HepG2 (cell line): ENCODE measurements at places on chromosomes 1 and 21. TPM values are rescaled to one million over a fixed set of nuclear protein-coding genes. Genes with fewer than 3 reads are reported as not detected.

GREM2 gene
- total RNA-seq = not detected in 2 replicates

PRR9 gene
- total RNA-seq = not detected in 2 replicates

LRRC71 gene
- total RNA-seq = not detected in 2 replicates

CAMK2N1 gene
- total RNA-seq = 38.6 and 44.3 TPM in 2 replicates

FMO2 gene
- not detected in 2 replicates for total RNA-seq

AKNAD1 gene
- not detected in 2 replicates for total RNA-seq
